ENCODE measurements at places on chromosomes 2 and 18. TPM values are rescaled to one million over a fixed set of nuclear protein-coding genes. Genes with fewer than 3 reads are reported as not detected.

GRCh38 chr2:205025580-205026240, 480.4 kb downstream of the PARD3B start:
- no peak for DNase-seq
- H3K4me3 ChIP-seq: no peak overlapping the region
- H3K27me3 ChIP-seq: no peaks in the 10 kb centered on the region
- no peak overlapping the region for H3K27ac ChIP-seq
- peaks cover 7% of the 10 kb centered on the region for H3K4me1 ChIP-seq

FMNL2 gene
- 77.9 TPM for total RNA-seq

- H3K27ac ChIP-seq: no peak overlapping the region
- peaks cover 47% of the 10 kb centered on the region for H3K4me1 ChIP-seq
- no peak overlapping the region for H3K4me3 ChIP-seq
- no peaks in the 10 kb centered on the region for H3K27me3 ChIP-seq
These were observed 11.1 kb downstream of the TRAK2 start for GRCh38 chr2:201440182-201440581.

- H3K4me1 ChIP-seq: no peaks in the 10 kb centered on the region
- no peaks in the 10 kb centered on the region for H3K36me3 ChIP-seq
- no peak overlapping the region for H3K27ac ChIP-seq
- DNase-seq: no peak
- H3K4me3 ChIP-seq: no peak overlapping the region
- no peaks in the 10 kb centered on the region for H3K27me3 ChIP-seq
These were observed 128.2 kb upstream of the CD226 start for GRCh38 chr18:70075906-70076305.

GPR75 gene
- total RNA-seq: 3.2 TPM

Data from lower lobe of right lung (tissue), 2 donors.